ENCODE measurements at places on chromosomes 3 and 15.

- no peak for DNase-seq
Measured at GRCh38 chr3:87997298-87997697, 61.5 kb downstream of the CGGBP1 start.

DNA sequence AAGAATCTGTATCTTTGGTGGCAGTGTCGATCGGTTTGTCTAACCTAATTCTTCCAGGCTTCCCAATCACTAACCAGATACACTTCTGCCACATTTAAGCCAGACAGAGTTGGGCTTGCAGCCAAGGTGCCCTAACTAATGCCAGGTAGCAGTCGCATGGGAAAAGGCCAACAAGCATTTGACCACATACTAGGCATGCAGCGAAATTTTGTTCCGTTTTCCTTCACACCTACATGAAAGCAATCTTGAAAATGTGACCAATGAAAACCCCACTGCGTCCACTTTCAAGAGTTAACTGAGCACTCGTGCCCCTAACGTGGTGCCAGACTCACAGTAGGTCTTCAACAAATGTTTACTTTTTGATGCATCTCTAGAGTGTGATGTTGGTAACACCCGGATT, 192.2 kb upstream of the TPM1 start:
- no peak for DNase-seq

DNA sequence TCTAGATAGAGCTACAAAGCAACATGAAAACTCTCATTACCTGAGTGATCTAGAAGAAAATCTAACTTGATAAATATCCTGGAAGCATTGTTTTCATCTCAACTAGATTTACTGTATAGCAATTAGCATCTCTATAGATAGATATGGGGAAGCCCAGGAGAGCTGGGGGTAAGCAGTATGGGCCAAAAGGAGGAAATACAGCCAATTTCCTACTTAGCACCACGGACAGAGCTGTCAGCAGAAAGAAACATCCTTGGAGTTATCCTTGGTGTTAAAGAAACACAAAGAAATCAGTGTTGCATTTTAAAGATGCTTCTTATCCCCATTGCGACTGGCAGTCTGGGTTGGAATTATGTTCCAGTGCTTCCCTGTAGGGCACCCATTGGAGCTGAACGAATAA, 126.2 kb downstream of the TIGIT start:
- no peak for DNase-seq

DNA sequence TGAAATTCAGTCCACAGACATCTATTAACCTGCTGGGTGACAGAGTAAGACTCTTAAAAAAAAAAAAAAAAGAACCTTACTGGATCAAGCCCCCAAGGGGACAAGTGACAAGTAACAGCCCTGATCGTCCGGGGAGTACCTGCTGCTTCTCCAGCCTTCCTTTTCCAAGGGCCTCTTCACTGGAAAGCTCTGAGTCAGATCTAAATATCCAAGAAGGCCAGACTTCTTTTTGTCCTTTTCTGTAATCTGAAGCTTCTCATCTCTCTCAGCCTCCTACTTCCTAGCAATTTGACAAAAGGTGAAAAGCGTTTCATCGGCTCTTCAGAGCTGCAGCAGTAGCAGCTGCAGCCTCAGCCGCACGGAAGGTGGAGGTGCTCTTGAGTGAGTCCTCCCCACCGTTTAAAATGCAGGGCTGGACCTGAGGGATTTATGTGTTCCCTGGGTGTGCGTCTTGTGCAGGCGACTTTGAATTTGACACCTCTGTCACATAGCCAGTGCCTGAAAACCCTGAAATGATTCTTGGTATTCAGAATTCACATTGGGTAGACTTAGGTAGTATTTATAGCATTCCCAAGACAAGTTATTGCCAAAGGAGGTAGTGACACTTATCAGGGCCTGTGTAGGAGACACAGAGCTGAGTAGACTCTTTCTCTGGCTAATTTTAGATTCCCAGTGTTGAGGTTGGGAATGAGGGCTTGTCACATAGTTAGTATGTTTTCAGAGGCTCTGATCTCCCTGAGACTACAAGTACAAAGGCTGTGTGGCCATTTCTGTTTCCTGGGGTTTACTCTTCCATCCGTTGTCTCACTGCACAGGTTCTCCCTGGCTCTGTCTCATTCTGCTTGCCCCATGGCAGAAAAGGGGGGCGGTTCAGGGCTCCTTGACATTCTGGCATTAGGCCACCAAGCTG, 291.2 kb upstream of the C2CD4B start:
- no peak for DNase-seq

DNA sequence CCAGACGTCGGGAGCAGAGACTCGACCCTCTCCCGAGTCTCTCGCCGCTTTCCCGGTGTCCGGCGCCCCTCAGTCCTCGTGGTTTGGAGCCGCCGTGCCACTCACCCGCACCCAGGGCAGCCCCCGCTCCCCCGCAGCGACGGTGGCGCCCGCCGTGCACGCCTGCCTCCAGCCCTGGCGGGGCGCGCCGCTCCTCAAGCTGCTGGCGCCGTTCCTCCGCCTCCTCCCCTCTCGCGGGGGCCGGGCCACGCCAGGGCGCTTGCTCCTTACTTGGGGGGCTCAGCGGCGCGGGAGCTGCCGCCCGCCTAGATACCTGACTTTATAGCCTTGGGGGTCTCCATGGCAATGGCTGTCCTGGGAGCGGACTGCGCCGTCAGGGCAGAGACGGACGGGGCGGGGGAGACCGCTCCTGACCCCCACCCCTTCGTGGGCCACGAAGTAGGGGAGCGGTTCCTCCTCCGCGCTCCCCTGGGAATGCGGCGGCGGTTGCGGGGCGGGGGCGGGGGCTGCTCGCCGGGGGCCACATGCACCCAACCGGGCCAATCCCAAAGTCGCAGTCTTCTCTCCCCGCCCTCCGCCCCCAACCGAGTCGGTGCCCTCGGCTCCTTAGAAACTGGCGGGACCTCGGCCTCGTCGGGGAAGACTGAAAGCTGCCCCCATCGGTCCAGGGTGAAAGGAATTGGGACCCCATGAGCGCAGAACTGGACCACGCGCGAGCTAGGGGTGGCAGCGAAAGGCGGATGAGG, at the start of gene ANKRD63:
ANKRD63 (minus strand) TSS at position 196 of the 746 bp plus-strand sequence. CDS start 478 bp downstream, outside the sequence.
- DNase-seq, result peak; percentile 75

DNA sequence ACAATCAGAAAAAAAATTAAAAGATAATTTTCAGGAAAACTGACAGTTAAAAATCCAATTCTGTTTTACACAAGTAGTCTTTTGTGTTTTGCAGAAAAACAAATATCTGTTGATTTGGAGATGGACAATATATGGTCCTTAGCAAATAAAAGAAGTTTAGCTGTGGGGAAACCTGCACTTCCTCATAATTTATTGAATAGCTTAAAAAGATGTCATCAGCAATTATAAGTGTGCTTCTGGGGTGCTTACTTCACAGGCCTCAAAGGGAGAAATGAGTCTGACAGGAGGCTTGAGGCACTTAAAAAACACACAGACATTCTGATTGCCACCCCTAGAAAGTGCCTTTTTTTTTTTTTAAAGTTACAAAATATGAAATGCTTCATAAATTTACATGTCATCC, 31.6 kb upstream of the CERS3 start:
- DNase-seq, result no peak

GRCh38 chr3:113218681-113219045, 7.3 kb downstream of the BOC start:
- DNase-seq, result no peak

GRCh38 chr3:33060609-33061337, 36.2 kb downstream of the GLB1 start:
- DNase-seq, result no peak

DNA sequence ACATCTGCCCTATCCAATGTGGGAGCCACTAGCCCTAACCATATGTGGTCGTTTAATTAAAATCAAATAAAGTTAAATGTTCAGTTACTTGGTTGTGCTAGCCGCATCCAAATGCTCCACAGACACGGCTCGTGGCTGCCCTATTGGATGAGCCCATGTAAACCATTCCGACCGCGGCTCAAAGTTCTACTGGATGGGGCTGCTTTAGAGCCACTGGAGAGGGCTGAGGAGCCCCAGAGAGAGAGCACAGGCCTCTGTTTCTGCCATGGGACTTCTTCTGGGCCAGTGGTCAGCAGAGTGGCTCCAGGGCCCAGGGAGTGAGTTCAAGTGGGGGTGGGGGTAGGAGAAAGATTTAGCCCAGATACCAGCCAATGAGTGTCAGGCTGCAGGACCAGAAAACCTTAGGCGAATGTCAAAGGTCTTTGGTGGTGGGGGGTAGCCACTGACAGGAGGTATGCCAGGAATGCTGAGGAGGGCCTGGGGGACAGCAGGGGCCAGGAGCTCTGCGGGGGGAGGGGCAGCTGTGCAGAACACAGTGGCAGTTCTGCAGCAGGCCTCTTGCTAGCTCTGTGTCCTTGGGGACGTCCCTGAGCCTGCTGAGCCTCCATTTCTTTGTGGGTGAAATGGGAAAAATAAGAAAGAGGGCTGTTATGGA, 30.1 kb downstream of the SPSB4 start:
- no peak for DNase-seq

GRCh38 chr3:39573392-39573791, 105.9 kb downstream of the MOBP start:
- DNase-seq, result no peak

- no peak for DNase-seq
Measured at GRCh38 chr3:16335772-16336645, 71.0 kb downstream of the OXNAD1 start.

- DNase-seq, result no peak
Measured at GRCh38 chr15:29149738-29150075, 119.9 kb downstream of the NSMCE3 start.

Measured in NCI-H69 (cell line).